ENCODE measurements at places on chromosomes 7 and 10.

GRCh38 chr7:11346302-11346701 is 372.6 kb downstream of the PHF14 start:
- no peak for DNase-seq

DNA sequence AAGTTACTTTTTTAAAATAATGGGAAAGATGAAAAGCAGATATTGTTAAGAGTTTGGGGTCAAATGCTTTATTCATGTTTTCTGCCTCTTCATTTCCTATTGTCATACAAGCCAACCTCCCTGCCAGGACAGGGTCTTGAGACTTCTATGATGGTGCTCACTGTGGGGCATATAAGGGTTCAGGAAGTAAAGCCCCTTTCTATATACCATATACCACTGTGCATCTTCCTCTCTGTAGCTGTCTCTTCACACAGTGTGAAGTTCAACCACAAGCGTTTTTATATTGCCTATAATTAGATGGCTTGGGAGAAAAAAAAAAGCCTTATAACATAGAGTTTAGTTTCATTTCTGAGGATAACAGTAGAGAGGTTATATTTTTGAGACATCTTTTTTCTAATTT is 389.8 kb upstream of the SORCS1 start:
- DNase-seq: no peak

DNA sequence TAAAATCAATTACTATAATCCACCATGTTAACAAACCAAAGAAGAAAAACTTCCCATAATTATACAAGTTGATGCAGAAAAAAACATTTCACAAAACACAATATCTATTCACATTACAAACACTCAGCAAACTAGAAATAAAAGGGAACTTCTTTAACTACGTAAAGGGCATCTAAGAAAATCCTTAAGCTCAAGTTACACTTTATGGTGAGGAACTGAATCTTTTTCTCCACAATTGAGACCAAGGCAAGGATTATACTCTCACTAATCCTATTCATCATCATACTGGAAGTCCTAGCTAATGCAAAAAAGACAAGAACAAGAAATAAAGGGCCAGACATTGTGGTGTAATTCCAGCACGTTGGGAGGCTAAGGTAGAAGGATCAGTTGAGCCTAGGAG is 159.9 kb downstream of the ZNF365 start:
- no peak for DNase-seq

DNA sequence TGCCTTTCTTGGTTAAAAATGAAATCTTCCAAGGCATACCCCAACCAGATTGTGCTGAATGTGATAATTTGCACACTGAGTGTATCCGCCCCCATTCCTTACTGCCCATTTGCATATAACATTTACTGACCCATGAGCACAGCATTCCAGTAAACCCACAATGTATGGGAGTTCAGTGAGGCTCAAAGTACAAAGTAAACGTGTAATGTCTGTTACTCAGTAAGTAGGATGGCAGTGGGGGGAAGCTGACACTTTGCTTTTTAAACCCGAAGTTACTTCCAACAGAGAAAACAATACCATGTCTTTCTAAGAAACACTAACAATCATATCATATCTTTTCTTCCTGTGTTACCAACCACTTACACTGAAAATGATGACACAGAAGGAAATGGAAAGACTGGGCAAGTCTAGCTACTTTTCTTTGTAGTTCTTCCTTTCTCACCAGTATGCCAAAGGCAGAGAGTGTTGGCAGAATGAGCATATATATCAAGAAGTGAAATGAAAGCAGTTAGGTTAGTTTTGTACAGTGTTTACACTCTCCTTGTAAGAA is 27.1 kb upstream of the SOSTDC1 start:
- no peak for DNase-seq

DNA sequence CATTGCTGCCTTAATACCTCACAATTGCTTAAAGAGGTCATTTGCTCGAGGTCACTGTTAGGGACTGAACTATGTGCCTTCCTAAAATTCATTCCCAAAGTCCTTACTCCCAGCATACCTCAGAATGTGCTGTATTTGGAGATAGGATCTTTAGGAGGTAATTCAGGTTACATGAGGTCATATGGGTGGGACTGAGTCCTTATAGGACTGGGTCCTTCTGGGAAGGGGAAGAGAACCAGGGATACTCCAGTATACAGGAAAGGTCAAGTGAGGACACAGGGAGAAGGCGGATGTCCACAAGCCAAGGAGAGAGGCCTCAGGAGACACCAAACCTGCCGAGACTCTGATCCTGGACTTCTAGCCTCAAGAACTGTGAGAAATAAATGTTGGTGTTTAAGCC is 253.3 kb downstream of the PRPF18 start:
- no peak for DNase-seq
